GM04503 (cell line): ENCODE measurements at places on chromosomes 13 and 19.

GRCh38 chr19:51342631-51343569 is 961 bp upstream of the VSIG10L start:
- DNase-seq = no peak

- DNase-seq = no peak
These were observed 58.9 kb downstream of the ESD start for GRCh38 chr13:46738055-46738454.

DNA sequence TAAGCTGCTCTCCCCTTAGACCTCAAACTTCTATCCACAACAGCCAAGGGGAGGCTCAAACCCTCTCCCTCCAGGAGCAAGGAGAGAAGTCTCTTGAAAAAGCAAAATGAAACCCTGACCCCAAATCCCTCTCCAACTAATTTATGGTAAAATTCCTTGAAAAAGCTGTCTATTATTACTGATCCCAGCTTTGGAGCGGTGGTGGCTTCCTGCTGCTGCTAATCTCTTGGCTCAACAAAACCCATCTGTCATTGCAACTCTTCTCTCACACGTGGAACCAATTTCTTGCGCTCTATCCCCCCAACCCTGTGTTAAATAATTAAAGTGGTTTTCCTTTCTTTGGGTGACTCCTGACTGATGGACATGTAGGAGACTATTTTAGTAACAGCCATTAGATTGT is 64.1 kb upstream of the OXGR1 start:
- no peak for DNase-seq

DNA sequence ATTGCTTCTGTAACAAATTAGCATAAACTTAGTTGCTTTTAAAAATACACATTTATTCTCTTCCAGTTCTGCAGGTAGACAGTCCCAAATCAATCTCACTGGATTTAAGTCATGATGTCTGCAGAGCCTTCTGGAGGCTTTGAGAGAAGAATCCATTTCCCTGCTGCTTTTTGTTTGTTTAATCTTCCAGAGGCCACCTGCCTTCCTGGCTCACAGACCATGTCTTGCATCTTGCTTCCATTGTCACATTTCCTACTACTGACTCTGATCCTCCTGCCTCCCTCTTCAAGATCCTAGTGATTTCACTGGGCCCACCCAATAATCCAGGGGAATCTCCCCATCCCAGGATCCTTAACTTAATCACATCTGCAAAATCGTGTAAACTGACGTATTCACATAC is 473.3 kb downstream of the ITGBL1 start:
- no peak for DNase-seq

GRCh38 chr19:4566402-4567051 is 7.0 kb upstream of the SEMA6B start:
- DNase-seq = no peak

DNA sequence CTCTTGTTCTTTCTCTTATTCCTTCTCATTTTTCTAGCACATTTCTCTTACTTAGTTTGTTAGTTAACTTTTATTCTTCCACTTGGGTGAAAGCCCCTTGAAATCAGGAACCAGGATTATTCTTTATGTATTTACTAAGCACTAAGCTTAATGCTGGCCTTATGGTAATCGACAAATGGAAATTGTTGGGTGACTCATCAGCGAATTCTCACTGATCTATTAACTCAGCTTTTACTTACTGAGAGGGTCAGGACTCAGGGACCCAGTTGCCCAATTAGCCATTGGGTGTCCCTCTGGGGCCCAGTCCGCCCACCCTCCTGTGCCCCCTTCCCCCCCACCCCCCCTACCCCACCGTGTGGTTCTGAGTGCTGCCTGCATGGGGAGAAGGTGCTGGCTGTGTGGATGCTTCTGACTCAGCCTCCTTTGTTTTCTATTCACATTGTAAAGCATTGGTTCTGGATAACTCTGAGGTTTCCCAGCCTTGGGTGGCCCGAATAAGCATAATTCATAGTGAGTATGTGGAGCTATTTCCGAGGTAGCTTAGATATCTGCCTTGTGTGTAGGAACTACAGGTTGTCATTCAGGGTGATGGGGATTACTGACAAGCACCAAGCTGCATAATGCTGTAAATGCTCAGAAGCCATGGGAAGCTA is 240.9 kb downstream of the FGF9 start:
- DNase-seq = no peak

DNA sequence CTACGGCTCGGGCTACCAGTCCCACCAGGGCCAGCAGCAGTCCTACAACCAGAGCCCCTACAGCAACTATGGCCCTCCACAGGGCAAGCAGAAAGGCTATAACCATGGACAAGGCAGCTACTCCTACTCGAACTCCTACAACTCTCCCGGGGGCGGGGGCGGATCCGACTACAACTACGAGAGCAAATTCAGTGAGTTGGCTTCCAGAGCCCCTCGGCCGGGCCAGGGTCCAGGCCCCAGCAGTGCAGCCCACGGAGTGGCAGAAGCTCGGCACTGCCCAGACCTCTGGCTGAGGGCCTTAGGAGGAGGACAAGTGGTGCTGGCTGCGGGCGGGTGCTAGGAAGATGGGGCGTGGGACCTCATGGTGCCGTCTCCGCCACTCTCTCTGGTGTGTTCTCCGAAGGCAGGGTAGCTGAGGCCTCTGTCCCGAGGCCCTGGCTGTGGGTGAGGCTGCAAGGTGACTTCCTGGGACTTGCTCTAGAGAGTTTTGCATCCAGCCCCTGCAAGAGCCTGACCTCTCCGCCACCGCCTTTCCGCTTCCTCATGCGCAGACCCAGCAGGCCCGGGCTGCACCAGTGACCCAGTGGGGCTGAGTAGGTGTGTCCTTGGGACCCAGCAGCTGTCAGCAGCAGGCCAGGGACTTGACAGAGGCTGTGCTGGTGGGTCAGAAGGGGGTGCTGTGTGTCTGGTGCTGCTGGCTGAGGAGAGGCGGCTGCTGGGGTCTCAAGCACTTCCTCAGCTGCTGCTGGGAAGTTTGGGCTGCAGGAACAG is 13.5 kb upstream of the QTRT1 start:
- no peak for DNase-seq

DNA sequence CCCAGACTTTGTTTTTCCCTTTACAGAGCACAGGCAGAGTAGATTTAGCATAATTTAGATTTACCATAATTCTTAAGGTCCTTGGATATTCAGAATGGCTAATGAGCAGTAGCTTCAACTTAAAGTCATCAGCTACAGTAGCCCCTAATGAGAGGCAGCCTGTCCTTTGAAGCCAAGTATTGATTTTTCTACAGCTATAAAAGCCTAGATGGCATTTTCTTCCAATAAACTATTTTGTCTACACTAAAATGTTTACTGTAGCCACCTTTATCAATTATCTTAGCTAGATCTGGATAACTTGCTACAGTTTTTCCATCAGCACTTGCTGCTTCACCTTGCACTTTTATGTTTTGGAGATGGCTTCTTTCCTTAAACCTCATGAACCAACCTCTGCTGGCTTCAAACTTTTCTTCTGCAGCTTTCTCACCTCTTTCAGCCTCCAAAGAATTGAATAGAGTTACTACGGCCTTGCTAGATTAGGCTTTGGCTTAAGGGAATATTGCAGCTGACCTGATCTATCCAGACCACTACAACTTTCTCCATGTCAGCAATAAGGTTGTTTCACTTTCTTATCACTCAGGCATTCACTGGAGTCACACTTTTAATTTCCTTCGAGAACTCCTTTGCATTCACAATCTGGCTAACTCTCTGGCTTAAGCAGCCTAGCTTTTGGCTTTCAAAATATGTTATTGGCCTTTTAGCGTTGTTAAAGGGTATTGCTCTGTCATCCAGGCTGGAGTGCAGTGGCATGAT is 26.6 kb downstream of the BRD4 start:
- DNase-seq = no peak

DNA sequence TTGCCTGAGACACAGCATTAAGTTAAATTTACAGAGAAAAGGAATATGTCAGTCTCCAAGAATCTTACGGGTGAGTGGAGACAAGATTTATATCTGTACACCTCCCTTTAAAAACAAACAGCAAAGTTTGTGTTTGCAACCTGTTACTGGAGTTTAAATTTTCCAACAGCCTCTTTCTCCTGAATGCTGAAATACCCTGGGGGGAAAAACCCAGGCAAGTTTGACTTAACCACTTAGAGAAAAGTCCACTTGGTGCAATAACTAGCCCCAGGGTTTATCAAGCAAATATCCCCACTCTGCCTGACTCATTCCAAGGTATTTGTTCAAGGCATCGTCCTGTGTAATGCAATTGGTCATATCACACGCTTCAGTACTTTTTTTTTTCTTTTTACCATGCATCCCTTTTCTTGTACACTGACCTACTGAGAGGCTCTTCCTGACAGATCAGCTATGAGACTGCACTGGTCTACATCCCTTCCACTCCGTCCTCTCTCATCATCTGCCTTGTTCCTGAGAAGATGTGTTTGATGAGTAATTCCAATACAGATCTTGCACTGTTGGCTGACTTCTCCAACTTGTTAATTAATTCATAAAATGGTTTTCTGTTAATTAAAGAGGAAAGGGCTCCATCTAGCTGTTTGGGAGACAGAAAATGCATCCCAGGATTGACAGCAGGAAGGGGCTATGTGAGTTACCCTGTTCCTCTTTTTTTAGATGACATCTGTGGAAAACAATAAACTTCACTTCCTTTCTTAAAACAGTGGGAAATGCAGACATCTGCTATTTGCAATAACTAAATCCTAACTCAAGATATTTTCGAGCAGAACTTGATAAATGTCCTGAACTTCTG is 212.5 kb upstream of the IRS2 start:
- no peak for DNase-seq

GRCh38 chr13:99075268-99076191 is 97.7 kb upstream of the DOCK9 start:
- no peak for DNase-seq

DNA sequence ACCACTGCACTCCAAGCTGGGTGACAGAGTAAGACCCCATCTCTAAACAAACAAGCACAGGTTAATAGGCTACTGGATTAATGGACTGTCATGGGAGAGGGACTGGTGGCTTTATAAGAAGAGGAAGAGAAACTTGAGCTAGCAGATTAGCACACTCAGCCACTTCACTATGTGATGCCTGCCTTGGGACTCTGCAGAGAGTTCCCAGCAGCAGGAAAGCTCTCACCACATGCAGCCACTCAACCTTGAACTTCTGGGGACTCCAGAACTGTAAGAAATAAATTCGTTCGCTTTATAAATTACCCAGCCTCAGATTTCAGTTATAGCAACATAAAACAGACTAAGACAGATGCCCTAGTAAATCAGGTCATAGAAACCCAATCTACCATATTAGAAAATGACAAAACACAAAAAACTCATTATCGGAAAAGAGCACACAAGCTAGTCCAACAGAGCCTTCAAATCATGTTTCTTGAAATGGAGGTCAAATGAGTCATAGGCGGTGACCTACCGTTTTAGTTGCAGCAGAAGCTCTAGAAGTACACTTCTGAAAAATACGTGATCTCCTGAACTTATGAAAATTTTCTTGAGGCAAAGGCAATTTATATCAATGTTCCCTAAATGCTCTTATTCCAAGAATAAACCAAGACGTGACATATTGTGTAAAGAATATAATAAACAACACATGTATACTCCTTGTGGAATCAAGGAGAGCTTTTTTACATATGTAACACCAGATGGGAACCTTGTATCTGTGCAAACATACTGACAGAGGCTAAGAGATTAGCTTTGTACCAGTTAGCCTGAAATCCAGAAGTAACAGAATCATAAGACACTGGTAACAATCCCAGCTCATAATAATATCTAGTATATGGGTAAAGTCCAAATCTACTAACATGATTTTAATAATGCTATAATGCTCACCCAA is 340.9 kb upstream of the SGCG start:
- no peak for DNase-seq

DNA sequence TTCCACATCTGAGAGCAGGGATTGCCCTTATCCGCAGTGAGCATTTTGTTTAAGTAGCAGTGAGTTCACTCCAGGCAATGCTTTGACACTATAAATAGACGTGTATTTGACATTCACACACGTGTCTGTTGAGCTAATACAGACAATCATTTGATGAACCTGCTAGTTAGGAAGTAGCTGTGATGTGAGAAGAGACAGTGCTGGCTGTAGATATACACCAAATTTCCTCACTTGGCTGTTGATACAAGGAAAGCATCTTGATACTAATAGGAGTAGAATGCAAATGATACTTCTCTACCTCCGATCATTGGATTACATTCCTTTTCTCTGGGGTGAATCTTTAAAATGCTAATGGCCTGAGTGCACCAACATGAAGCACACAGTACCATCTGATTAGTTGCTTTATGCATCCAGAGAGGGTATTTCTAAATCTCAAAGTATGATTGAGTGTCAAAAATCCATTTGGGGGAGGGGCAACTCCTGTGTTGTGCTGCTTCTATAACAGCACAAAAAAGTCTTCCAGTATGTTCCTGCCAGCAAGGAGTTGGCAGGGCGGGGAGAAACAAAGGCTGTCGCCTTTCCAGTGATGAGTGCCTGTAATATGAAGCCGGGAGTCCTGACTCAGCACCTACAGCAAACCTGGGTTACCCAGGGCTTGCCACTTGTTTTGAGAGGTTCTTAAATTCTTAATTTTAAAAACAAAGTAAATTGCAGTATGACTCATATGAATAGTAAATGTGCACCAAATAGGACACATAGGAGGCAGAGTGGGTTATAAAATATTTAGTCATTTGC is 7.0 kb downstream of the CUL4A start:
- no peak for DNase-seq

DNA sequence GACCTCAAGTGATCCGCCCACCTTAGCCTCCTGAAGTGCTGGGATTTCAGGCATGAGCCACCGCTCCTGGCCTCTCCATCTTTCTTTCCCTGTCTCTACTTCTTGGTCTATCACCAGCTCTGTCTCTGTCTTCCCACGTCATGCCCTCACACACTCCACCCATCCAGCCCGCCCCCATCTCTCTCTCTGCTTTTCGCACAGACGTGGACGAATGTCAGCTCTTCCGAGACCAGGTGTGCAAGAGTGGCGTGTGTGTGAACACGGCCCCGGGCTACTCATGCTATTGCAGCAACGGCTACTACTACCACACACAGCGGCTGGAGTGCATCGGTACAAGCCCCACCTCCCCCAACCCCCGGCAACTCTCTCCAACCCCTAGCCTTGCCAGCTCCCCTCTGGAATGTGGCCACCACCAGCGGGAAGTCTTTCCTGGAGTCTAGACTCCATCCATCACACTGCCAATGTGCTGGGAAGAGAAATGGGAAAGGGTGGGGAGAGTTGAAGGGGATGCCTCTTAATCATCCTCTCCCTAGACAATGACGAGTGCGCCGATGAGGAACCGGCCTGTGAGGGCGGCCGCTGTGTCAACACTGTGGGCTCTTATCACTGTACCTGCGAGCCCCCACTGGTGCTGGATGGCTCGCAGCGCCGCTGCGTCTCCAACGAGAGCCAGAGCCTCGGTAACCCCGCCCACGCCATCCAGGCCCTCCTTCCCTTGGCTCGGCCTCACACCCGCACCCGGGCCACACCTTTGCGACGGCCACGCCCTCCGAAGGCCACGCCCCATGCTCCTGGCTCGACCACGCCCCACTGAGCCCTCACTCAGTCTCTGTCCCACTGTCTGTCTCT is 22.5 kb downstream of the LTBP4 start:
- no peak for DNase-seq

- DNase-seq = no peak
These were observed 735 bp downstream of the BRSK1 start for GRCh38 chr19:55284405-55285058.

DNA sequence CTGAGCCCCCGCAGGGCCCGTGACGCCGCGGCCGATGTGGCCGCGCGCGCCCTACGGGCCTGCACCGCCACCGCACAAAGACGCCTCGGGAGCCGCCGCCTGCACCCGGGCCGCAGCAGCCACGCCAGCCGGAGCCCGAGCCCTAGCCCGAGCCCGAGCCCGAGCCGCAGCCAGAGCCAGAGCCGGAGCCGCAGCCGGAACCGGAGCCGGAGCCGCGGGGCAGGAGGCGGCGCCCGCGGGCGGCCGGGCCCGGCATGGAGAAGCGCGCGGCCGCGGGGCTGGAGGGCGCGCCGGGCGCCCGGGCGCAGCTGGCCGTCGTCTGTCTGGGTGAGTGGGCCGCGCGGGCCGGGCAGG is 379 bp downstream of the LRP3 start:
- no peak for DNase-seq
